ENCODE measurements at places on chromosomes 12 and 14. TPM values are rescaled to one million over a fixed set of nuclear protein-coding genes. Genes with fewer than 3 reads are reported as not detected.

DNA sequence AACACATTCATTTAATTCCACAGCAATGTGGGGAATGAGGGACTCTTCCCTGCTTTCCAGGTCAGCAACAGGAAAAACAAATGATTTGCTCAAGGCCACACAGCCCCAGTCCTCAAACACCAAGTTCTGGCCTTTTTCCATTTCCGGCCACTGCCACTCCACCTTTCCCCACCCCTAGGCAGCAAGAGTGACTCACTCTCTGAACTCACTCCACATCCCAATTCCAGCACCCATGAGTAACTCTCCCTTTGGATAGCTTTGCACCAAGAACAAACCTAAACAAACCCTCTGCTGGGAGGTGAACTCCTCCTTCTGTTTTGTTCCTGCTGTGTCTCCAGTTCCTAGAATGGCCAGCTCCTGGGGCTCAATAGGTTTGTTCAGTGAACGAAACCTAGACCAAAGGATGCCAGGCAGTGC, 30.4 kb upstream of the PLEKHG6 start:
- peak overlapping the region; percentile 28 for H3K4me3 ChIP-seq
- no peak overlapping the region for H3K27ac ChIP-seq
- peaks cover 6% of the 10 kb centered on the region for H3K4me1 ChIP-seq

GRCh38 chr12:5630726-5631125, 198.8 kb downstream of the NTF3 start:
- no peaks in the 10 kb centered on the region for H3K4me1 ChIP-seq
- no peak overlapping the region for H3K4me3 ChIP-seq
- no peak overlapping the region for H3K27ac ChIP-seq

DNA sequence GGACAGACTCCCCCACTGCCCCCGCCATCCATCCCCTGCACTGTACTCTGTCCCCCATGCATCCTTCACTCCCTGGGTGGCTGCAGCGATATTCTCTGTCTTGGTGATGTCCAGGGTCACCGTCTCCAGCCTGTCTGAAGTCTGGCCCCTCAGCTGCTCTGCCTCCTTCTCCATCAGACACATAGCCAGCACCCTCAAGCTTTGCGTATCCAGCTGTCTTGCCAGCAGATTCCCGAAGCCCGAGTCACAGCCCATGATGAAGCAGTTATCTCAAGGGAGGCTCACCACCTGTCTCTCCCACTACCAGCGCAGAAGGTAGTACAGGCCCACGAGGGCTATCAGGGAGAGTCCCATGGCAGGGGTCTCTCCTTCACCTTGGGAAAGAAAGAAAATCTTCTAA, 77.8 kb downstream of the HSD17B6 start:
- DNase-seq, result no peak
- no peak overlapping the region for H3K27ac ChIP-seq
- no peaks in the 10 kb centered on the region for H3K36me3 ChIP-seq
- peaks cover 12% of the 10 kb centered on the region for H3K4me1 ChIP-seq

DNA sequence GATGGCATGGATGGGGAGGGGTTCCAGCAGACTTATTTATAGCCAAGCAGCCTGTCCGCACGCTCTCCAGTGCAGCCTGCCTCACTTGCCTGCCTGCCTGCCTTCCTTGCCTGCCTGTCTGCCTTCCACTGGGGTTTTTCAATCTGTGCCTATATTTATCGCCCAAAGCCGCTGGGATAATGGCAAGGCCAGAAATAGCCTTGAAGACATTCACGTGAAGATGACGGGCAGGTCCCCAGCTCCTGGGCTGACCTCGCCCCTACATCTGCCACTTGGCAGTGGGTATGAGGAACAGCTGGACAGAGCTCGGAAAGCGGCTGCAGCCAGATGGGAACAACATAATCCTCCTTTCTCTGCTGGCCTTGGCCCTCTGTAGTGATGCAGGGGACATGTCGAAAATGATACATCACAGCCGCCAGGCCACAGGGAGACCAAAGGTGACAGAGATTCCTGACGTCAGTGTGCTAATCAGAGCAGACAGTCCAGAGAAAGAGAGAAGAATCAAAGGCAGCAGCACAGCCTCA, 53.3 kb downstream of the PITPNM2 start:
- H3K4me1 ChIP-seq, result peaks cover 21% of the 10 kb centered on the region
- no peaks in the 10 kb centered on the region for H3K36me3 ChIP-seq
- no peak overlapping the region for H3K4me3 ChIP-seq
- no peak for DNase-seq
- H3K27me3 ChIP-seq, result no peaks in the 10 kb centered on the region

DNA sequence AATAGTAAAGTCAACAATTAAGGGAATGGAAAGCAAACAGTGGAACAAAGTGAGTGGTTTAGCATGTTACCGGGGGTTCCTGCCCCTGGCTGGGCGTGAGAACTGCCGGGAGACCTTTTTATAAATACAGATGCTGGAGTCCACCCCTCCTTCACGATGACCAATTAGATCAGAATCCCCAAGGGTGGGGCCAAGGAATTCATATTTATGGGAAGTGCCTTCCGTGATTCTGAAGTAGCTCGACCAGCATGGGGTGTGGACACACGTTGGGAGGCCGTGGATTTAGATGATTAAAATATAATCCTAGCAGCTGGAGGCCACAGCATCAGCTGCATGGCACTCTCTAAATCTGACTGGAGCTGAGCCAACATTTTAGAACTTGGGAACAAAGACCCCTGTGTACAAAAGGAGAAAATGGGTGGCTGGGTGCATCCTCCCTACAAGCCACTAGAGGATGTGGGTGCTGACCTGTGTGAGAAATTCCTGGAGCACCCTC, 87.9 kb downstream of the SRRM4 start:
- no peaks in the 10 kb centered on the region for H3K36me3 ChIP-seq
- no peaks in the 10 kb centered on the region for H3K4me1 ChIP-seq

GRCh38 chr12:64610079-64610659, at the start of gene RASSF3:
TSS of gene RASSF3 (plus strand) at chr12:64610495. CDS start at chr12:64610633, 138 bp downstream.
- peak; percentile 77 for DNase-seq
- peak within 1 kb of the TSS; percentile 97 for H3K27ac ChIP-seq
- H3K27me3 ChIP-seq, result no peaks in the 10 kb centered on the region
- peaks cover 35% of the 10 kb centered on the region for H3K36me3 ChIP-seq

DNA sequence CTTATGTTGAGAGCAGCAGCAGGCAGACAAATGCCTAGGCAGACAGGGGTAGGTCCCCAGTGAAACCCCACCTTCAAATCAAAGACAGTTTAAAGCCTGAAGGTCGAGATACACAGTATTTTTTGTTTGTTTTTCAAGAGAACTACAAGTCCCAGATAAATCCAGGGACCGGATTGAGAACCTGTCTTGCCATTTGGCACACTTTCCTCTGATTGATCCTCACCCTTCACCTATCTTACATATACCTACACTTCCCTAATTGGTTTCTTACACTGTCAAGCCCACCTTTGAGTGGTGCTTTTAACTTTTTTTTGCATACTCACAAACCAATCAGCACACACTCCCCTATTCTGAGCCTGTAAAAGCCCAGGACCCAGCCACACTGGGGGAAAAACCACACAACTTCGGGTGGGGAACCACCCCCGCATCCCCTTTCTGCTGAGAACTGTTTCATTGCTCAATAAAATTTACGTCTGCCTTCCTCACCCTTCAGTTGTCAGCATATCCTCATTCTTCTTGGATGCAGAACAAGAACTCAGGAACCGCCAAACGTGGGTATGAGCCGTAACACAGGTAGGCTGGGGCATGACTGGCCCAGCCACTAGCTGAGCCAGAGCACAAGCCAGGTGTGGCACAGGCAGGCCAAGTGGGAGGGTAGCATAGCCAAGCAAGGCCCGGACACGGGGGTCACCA, 11.1 kb downstream of the DICER1 start:
- no peaks in the 10 kb centered on the region for H3K27me3 ChIP-seq
- peaks cover 22% of the 10 kb centered on the region for H3K36me3 ChIP-seq
- no peak for DNase-seq
- H3K4me1 ChIP-seq, result peaks cover 91% of the 10 kb centered on the region
- no peak overlapping the region for H3K4me3 ChIP-seq

- no peaks in the 10 kb centered on the region for H3K4me1 ChIP-seq
- no peak overlapping the region for H3K4me3 ChIP-seq
- DNase-seq, result no peak
- H3K27ac ChIP-seq, result no peak overlapping the region
Observed at GRCh38 chr12:72141381-72141780, 130.8 kb upstream of the TRHDE start.

DNA sequence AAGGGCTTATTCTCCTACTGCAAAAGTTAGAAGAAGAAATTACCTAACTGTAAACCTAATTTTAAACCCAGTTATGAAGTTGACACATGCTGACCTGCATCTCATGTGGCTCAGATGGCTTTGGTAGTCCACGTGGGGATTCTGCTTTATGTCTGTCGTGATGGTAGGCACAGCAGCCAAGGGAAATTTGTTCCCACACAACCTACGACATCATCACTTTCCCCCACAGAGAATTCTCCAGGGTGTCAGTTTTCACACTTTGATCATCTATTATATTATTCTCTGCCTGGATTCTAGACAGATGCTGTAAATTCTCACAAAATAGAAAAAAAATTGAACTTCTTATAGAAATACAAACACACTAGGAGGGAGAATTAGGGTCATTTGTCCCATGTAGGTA, 70.6 kb downstream of the PTHLH start:
- peaks cover 2% of the 10 kb centered on the region for H3K27me3 ChIP-seq
- H3K27ac ChIP-seq, result no peak overlapping the region
- H3K36me3 ChIP-seq, result no peaks in the 10 kb centered on the region
- H3K4me1 ChIP-seq, result peaks cover 12% of the 10 kb centered on the region
- H3K4me3 ChIP-seq, result no peak overlapping the region

DNA sequence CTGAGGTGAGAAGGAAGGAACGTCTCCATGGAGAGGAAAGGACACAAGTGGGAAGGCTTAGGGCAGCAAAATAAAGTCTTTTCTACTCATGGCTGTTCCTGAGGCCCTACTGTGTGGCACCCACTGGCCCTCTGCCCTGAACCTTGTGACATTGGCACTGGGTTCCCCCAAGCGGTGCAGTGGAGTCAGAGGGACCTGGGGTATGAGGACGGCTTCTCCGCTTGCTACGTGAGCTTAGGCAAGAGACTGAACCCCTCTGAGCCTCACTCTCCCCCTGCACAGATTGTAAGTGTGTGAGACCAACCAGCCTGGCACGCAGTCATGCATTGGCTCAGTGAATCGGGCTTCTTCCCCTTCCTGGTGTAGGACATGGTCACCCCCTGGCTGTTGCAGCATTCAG, 19.7 kb downstream of the SLC6A12 start:
- peaks cover 28% of the 10 kb centered on the region for H3K27me3 ChIP-seq
- DNase-seq, result no peak
- H3K36me3 ChIP-seq, result no peaks in the 10 kb centered on the region
- no peak overlapping the region for H3K27ac ChIP-seq
- no peaks in the 10 kb centered on the region for H3K4me1 ChIP-seq
- no peak overlapping the region for H3K4me3 ChIP-seq

DNA sequence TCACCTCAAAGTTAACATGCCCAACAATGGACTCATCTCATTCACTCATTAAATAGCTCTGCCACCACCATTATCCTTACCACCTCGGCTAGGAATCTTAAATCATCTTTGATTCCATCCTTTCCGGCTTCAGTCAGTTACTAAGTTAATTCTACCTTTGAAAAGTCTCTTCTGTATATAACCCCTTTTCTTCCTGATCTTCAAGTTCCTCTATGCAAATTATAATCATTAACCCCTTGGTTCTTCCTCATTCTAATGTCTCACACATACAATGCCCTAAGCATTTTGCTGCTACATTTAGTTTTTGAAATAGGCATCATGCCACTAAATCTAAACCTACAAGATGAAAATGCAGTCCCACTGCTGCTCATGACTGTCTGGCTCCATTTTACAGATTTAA, 51.6 kb downstream of the ATP2B1 start:
- peaks cover 32% of the 10 kb centered on the region for H3K36me3 ChIP-seq
- peak overlapping the region; percentile 68 for H3K4me3 ChIP-seq
- DNase-seq, result no peak
- peaks cover 63% of the 10 kb centered on the region for H3K4me1 ChIP-seq
- peak overlapping the region; percentile 68 for H3K27ac ChIP-seq

DNA sequence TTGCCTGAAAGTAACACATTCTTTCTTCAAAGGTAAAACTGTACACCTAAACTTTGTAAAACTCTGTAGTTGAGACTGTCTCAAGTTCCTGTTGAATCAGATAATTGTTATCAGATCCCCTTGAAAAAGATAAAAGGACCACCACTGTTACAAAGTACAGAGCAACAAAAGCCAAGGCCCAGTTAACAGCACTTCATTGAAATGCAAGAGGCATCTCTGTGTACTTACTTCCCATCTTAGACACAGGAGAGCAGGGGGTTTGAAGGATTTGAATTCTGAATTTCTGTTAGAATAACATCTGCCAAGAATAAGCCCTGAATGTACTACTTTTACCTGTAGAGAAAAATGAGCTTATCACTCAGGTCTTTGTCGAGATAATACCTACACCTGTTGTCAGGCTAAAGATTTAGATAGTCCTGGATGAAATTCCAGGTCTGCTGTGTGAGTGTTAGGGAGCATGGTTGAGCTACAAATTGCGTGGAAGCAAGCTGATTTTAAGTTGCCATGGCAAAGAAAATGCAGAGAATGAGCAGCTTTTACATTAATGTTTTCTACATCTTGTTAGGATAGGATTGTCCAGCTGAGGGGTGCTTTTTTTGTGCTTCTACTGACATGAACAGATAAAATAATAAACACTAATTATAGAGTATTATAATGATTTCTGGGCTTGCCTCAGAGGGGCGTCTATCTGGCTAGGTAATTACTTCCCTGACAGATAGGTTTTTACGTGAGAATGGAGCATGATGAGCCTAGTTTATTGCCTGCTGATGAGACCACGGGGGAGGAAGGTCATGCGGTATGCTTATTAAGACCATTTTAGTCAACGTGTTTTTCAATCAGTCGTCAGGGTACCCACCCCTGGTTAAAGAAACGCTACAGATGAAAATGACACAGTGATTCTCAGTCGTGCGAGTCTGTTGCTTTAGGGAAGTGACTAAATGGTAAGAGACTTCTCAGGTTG, 309.2 kb downstream of the PAWR start:
- H3K4me3 ChIP-seq, result no peak overlapping the region
- no peak for DNase-seq
- no peaks in the 10 kb centered on the region for H3K36me3 ChIP-seq
- no peaks in the 10 kb centered on the region for H3K4me1 ChIP-seq
- peaks cover 1% of the 10 kb centered on the region for H3K27me3 ChIP-seq

- no peak overlapping the region for H3K4me3 ChIP-seq
- H3K27me3 ChIP-seq, result no peaks in the 10 kb centered on the region
- no peak for DNase-seq
Observed at GRCh38 chr14:61556455-61556854, 138.9 kb upstream of the HIF1A start.

The FAM90A1 gene
- total RNA-seq, result not detected

The LRTM2 gene
- not detected for total RNA-seq

The ERGIC2 gene
- total RNA-seq, result 43.7 TPM

The GDF3 gene
- not detected for total RNA-seq

The TAS2R43 gene
- total RNA-seq, result 1.7 TPM

The HAL gene
- 0.66 TPM for total RNA-seq

The GAS2L3 gene
- 0.07 TPM for total RNA-seq

The PRR4 gene
- total RNA-seq, result 0.98 TPM

The INSM2 gene
- total RNA-seq, result not detected

All from activated B cell treated with CpG ODN at 0.5 μM for 24 hours (primary cell).